ENCODE measurements at places on chromosomes 1 and 21.

DNA sequence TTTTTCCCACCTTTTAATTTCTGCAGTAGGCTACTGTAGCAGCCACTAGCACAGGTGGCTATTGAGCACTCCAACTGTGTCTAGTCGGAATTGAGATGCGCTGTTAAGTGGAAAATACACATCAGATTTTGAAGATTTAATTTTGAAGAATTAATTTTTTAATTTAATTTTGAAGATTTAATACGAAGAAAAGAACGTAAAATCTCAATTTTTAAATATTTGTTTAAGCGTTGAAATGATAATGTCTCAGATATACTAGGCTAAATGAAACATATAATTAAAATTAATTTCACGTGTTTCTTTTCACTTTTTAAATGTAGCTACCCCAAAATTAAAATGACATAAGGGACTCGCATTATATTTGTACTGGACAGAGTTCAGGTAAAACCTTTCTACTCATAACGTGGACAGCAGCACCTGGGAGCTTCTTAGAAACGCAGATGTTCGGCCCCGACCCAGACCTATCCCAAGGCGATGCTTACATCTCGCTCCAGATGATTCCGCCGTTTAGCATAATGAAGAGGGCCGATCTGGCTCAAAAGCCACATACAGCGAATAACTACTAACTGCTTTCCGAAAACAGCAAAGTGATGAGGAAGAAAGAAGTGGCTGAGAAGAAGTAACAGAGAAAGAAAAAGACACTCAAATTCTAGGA, 717 bp downstream of the CRYZL1 start:
- no peak for DNase-seq

DNA sequence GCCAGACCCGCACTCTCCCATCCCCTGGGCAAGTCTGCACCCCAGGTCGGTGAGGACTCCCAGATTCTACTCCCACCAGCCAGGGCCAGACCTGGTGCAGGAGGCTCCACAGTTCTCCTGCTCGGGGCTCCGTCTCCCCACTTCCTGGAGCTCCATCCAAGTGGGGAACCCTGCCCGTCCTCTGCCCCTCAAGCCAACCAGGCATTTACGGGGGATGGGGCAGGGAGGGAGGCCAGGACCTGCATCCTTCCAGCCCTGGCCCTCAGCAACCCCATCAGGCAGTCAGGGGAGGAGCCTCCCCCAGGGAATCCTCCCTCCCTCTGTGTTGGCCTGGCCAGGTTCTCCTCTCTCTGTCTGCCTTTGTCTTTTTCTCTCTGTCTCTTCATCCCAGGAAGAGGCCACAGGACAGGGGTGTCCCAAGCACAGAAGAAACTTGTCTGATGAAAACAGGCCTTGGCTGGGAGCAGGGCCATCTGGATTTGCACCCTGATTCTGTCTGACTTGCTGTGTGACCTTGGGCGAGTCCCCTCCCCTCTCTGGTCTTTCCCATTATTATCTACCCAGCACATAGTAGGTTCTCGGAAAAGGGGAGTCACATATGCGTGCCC, 18.5 kb upstream of the EPHA2 start:
- DNase-seq = no peak

- no peak for DNase-seq
Observed at GRCh38 chr1:15681349-15682292, 2.5 kb upstream of the PLEKHM2 start.

- no peak for DNase-seq
Observed at GRCh38 chr1:200323856-200324400, 85.9 kb downstream of the ZNF281 start.

- DNase-seq = no peak
Observed at GRCh38 chr21:32391755-32392154, 1.1 kb downstream of the URB1 start.

Data from activated naive CD4-positive, alpha-beta T cell (primary cell).